ENCODE measurements at places on chromosomes 5 and 9. TPM values are rescaled to one million over a fixed set of nuclear protein-coding genes. Genes with fewer than 3 reads are reported as not detected.

DNA sequence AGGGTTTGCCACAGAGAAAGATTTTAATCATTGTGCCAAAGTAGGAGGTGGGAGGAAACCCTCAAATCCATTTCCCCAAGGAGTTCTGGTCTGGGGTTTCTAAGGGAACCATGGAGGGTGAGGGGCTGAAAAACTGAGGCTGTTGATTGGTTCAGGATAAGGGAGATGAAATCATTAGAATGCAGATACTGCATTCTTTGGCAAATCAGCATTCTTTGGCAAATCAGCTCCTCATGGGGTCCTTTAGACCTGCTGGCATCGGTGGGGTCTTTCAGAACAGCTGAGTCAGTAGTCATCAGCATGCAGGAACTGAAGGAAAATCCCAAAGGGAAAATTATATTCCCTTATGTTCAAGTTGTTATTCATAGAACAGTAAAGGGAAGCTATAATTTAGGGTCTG, 585.5 kb downstream of the ISL1 start:
- no peak for DNase-seq

- DNase-seq = no peak
Observed at GRCh38 chr9:109907400-109907799, 127.4 kb downstream of the PALM2AKAP2 start.

GRCh38 chr9:85451680-85452079, 290.1 kb downstream of the AGTPBP1 start:
- DNase-seq = no peak

NOXA1 gene
- not detected for total RNA-seq

GRCh38 chr9:87088192-87088591, 140.9 kb upstream of the GAS1 start:
- DNase-seq = no peak

GRCh38 chr5:7018198-7018597, 305.0 kb downstream of the TENT4A start:
- no peak for DNase-seq

DNA sequence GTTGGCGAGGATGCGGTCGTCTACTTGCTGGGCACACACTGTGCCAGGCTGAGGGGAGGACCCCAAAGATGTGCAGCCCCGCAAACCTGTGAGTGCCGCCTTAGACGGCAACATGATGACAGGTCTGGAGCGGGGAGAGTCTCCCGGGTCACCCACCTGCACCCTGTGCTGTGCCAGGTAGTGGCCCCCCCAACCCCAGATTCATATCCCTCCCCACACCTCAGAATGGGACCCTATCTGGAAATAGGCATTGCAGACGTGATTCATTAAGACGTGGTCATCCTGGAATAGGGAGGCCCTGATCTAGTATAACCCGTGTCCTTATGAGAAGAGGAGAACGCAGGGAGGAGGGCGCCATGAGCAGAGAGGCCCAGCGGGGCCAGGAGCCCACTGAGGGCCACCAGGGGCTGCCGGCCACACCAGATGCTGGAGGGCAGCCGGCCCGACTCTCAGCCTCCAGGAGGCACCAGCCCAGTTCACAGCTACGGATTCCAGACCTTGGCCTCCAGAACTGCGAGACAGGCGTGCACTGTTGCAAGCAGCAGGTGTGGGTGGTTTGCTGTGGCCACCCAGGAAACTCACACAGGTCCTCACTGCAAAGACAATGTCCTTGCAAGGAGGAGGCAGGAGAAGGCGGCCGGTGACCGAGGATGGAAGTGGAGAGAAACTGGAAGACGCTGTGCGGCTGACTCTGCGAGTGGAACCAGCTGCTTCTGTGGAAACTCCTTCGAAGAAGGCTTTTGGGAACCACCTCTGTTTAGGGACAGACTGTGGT, 131.9 kb upstream of the LPCAT1 start:
- no peak for DNase-seq

DNA sequence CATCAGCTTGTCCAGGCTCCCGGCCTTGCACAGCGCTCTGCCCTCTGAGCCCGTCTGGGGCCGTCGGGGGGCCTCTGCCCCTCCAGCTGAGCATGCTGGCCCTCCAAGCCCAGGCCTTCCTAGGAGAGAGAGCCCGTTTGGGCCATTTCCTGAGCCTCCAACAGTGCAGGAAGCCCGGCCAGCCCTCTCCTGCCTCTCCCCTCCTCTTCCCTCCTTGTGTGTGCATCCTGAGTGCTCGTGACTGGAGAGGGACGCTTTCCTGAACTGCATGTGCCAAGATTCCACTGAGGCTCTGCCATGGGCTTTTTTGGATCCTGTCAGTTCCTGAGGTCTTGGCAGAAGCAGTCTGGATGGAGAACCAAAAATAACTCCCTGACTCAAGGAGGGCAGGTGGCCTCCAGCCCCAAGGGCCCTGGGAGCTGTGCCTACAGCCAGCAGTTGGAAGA, 15.6 kb downstream of the OLFM1 start:
- DNase-seq = no peak

GRCh38 chr9:81512641-81513040, 176.7 kb downstream of the TLE1 start:
- no peak for DNase-seq

DNA sequence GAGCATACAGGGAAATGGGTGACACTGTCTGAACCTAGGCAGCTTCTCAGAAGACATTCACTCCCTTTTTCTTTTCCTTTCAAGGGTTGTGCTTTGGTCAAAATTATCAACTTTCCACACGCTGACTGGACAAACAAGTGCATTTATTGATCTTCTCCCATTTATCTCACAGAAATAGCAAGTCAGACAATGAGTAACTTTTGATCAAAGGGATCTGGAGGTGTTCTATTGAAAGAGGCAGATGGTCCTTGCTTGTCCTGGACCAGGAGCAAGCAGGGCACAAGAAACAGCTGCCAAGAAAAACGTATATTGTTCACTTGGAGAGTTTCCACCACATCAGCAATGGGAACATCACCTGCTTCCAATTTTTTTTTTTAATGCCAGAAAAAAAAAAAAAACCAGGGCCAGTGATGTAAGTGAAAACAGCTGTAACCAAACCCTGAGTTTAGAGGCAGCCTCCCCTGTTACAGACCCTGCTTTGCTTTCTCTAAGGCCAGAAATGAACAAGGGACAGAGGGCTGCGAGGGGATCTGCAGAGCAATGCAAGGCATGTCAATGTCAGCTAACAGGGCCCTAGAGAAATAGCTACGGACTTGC, 79.8 kb downstream of the NIPSNAP3B start:
- DNase-seq = no peak
